Stomach (tissue), 19 donors: ENCODE measurements at places on chromosomes 4 and X. TPM values are rescaled to one million over a fixed set of nuclear protein-coding genes. Genes with fewer than 3 reads are reported as not detected.

DNA sequence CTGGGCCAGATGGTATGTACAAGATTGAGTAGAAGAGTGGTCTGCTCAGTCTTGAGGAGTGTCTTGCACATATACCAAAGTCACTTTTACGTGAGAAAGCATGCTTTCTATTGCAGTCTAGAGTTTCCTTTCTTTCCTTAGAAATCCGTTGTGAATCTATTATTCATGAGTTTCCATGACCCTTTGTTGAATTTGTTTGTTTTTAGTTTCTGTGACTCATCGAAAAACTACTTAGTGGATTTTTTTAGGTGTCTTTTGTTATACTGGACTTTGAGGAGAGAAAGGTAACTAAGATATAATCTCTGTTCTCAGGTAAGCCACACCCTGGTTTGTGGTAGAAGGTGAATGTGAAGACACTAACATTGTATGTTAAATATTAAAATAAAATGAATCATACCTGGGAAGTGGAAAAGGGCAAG lies 23.0 kb downstream of the GALNT7 start:
- no peaks in the 10 kb centered on the region for H3K27me3 ChIP-seq
- H3K36me3 ChIP-seq: no peaks in the 10 kb centered on the region
- peak overlapping the region; percentile 61 for H3K27ac ChIP-seq
- no peak overlapping the region for H3K4me3 ChIP-seq

- no peaks in the 10 kb centered on the region for H3K36me3 ChIP-seq
- H3K27ac ChIP-seq: no peak overlapping the region
- no peaks in the 10 kb centered on the region for H3K4me1 ChIP-seq
- no peak for DNase-seq
Observed at GRCh38 chr4:43586813-43587212, 694.3 kb downstream of the GRXCR1 start.

DNA sequence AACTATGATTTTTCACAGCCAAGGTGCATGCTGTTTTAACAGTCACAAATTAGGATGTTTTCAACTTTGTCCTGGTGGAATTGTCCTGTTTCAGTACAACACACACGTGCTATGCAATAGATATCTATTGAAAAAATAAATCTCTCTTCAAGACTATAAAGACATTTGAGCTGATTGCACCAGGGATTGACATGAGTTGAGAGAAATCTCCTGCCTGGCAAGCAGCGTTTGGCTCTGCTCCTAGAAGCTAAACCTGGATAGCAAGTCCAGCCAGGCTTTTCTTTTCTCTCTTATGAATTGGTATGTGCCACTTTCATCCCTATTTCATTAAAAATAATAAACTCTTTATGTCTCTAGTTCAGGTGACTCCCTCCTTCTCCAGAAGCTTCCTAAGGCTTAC lies 16.6 kb upstream of the NPNT start:
- no peaks in the 10 kb centered on the region for H3K27me3 ChIP-seq
- no peak overlapping the region for H3K4me3 ChIP-seq
- no peak for DNase-seq
- H3K4me1 ChIP-seq: no peaks in the 10 kb centered on the region
- H3K36me3 ChIP-seq: no peaks in the 10 kb centered on the region

GRCh38 chrX:71067712-71068043 lies 456 bp downstream of the SNX12 start:
- H3K27ac ChIP-seq: peak overlapping the region; percentile 81
- peaks cover 4% of the 10 kb centered on the region for H3K27me3 ChIP-seq
- peaks cover 2% of the 10 kb centered on the region for H3K36me3 ChIP-seq
- peak overlapping the region; percentile 56 for H3K4me3 ChIP-seq
- H3K4me1 ChIP-seq: peaks cover 17% of the 10 kb centered on the region
- DNase-seq: no peak

- H3K27ac ChIP-seq: peak within 1 kb of the TSS; percentile 17
- no peaks in the 10 kb centered on the region for H3K27me3 ChIP-seq
- H3K4me3 ChIP-seq: peak within 1 kb of the TSS; percentile 51
- DNase-seq: peak; percentile 48
Observed at GRCh38 chrX:132958091-132958703, at the start of gene HS6ST2. Gene HS6ST2 (minus strand): TSS chrX:132958629.

DNA sequence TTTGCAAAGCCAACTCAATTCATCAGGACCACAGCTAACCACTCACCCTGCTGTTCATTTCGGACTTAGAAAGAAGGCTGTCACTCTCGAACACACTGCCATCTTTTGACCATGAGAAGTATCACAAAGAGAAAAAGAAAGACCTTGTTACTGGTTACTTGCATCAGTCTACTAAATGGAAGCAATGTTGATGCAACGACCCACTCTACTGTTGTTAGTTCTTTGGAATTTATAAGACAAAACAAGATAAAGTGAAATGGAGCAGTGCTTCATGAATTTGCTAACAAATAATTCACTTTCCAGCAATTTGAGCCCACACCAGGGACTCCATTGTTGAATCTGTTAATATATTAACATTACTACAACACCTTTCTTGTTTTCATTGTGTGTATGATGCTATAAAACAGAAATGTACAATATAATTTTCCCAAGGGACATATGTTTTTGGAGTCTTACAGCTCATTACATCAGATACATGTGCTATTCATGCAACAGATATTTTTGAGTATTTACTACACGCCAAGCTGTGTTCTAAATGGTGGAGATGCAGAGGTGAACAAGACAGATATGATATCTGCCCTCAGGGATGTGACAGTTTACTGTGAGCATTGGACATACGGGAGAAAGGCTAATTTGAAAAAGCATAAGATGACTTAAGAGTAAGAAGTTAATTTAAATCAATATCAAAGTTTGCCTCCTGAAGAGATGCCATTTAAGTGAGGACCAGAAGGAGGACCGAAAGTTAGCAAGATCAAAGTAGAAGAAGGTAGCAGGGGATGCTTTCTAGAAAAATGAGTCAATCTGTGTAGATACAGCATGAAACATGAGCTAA lies 87.2 kb downstream of the AREG start:
- no peak overlapping the region for H3K4me3 ChIP-seq
- no peak overlapping the region for H3K27ac ChIP-seq
- H3K4me1 ChIP-seq: no peaks in the 10 kb centered on the region
- no peaks in the 10 kb centered on the region for H3K27me3 ChIP-seq

DNA sequence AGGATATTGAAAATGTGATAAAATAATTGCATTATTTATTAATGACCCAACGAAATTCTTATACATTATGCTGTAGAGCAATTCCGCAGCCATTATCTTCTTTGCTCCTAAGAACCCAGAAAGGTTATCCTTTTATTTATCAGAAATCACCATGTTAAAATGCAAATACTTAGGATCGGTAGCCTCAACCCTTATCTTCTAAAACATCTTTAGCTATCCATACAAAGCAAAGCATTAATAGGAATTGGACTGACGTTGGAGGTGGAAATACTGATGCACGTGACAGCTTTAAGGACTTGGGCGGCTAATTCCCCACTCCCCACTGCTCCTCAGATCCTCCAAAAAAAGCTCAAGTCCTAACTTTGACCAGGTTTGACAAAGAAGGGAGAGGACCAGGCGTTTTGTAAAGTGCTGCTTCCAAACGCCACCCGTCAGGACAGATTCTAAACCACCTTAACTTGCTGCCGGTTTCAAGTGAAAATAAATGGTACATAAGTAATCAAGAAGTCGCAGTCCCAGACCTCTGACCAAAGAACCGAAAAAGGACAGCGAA lies 539 bp upstream of the SPCS3 start:
- H3K27me3 ChIP-seq: no peaks in the 10 kb centered on the region
- no peak for DNase-seq
- peak overlapping the region; percentile 64 for H3K4me3 ChIP-seq
- H3K36me3 ChIP-seq: no peaks in the 10 kb centered on the region
- H3K4me1 ChIP-seq: peaks cover 15% of the 10 kb centered on the region

- DNase-seq: no peak
- no peak overlapping the region for H3K4me3 ChIP-seq
- H3K4me1 ChIP-seq: no peaks in the 10 kb centered on the region
- no peaks in the 10 kb centered on the region for H3K36me3 ChIP-seq
- no peak overlapping the region for H3K27ac ChIP-seq
- H3K27me3 ChIP-seq: no peaks in the 10 kb centered on the region
Observed at GRCh38 chr4:97197106-97197505, 946.2 kb downstream of the STPG2 start.

DNA sequence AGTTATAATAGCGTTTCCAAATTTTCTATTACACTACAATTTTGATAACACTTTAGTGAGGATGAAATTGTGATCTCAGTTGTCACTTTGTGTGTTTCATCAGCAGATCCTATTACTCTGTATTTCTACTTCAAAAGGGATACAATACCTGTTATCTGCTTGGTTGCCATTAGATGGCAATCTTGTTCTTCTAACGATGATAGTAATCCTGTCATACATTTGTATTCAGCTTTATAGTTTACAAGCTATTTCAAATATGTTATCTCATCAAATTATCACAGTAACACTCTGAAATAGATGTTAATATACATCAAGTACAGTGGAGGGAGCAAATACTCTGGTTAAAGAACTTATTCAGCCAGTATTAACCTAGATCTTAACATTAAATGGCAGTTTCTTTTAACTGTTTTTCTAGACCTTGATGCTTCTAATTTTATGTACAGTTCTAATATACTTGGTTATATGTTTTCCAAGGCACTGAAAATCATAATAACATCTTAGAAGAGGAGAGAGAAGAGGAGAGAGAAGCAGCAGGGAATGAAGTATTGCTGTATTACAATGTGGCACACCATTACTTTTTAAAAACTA lies 292.0 kb downstream of the CCSER1 start:
- no peaks in the 10 kb centered on the region for H3K27me3 ChIP-seq
- H3K4me3 ChIP-seq: no peak overlapping the region
- H3K36me3 ChIP-seq: no peaks in the 10 kb centered on the region
- no peaks in the 10 kb centered on the region for H3K4me1 ChIP-seq

DNA sequence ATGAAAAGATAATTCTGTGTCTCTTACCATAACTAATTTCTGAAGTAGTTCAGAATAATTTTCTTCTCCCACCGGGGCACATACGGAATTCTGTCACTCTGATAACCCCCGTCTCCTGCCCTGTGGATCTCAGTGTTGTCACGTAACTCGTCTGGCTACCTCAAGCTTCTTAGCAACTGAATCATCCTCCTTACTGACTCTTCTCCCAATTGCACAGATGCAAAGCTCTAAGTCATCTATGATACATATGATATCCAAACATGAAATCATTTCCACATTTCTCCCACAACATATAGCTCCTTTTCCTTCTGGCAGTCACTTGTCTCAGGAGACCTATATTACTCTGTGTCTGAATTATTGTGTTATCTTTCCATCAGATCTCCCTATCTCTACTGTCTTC lies 1043.1 kb upstream of the TENM3 start:
- DNase-seq: no peak
- no peaks in the 10 kb centered on the region for H3K4me1 ChIP-seq
- no peaks in the 10 kb centered on the region for H3K36me3 ChIP-seq
- H3K4me3 ChIP-seq: no peak overlapping the region
- H3K27ac ChIP-seq: no peak overlapping the region

GRCh38 chr4:139686130-139686529 lies 20.5 kb downstream of the MGST2 start:
- no peak overlapping the region for H3K4me3 ChIP-seq
- peaks cover 5% of the 10 kb centered on the region for H3K4me1 ChIP-seq
- H3K27ac ChIP-seq: no peak overlapping the region
- peaks cover 24% of the 10 kb centered on the region for H3K36me3 ChIP-seq
- H3K27me3 ChIP-seq: no peaks in the 10 kb centered on the region

GRCh38 chr4:169619518-169619957 lies 840 bp upstream of the CLCN3 start:
- H3K4me3 ChIP-seq: peak overlapping the region; percentile 61
- H3K36me3 ChIP-seq: no peaks in the 10 kb centered on the region
- peak; percentile 88 for DNase-seq
- H3K4me1 ChIP-seq: peaks cover 31% of the 10 kb centered on the region
- no peaks in the 10 kb centered on the region for H3K27me3 ChIP-seq

- H3K27ac ChIP-seq: no peak overlapping the region
- no peak overlapping the region for H3K4me3 ChIP-seq
- H3K36me3 ChIP-seq: no peaks in the 10 kb centered on the region
- no peaks in the 10 kb centered on the region for H3K27me3 ChIP-seq
- DNase-seq: no peak
Observed at GRCh38 chr4:52910115-52910514, 48.0 kb downstream of the RASL11B start.

Gene NLGN3
- not detected for total RNA-seq

Gene GAGE12E
- total RNA-seq: not detected

Gene CSAG3
- total RNA-seq: not detected

Gene VCX2
- not detected for total RNA-seq

Gene AADAT
- total RNA-seq: 11.0 TPM
